ENCODE measurements at places on chromosomes 16 and 17.

GRCh38 chr17:67525239-67526135, 148.4 kb downstream of the PITPNC1 start:
- no peak for DNase-seq

GRCh38 chr17:81867991-81868673, 3.0 kb downstream of the ARHGDIA start:
- no peak for DNase-seq

DNA sequence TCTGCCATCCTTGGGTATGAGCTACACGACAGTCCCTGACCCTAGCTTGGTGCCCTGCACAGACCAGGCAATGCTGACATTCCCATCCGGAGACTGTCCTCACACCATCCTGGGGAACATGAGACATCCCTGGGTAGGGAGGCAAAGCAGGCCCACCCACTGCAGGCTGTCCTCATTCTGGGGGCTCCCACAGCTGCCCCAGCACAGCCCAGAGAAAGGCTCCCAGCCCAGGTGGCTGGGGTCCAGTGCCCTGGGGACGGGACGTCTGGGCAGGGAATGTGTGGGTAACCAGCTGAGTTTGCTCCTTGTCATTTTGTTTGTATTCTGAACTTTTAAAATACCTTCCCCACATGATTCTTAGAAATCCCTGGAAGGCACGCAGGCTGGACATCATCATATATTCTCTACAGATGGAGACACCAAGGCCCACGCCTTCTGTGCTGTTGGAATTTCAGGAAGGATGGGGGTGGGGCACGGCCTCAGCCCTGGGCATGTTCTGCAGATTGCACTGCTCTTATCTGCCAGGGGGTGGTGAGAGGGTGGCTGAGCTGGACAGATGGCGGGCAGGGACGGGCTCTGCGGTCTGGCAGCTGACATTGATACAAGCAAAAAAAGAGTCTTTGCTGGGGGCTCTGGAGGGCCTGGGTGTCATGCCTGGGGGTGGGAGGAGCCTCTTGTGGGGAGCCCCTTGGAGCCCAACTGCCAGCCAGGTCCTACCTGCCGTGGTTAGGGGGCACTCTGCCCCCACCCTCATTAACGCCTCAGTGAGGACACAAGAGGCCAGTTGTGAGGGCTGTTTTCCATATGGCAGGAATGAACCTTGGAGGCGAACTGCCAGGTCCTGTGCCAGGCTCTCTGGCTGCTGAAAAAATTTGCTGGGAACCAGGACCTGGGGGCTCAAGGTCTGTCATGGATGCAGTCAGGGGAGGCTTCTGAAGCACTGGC, 28.4 kb downstream of the LRRC75A start:
- DNase-seq: no peak

GRCh38 chr16:71413341-71413740, 28.5 kb downstream of the TLE7 start:
- DNase-seq: no peak

DNA sequence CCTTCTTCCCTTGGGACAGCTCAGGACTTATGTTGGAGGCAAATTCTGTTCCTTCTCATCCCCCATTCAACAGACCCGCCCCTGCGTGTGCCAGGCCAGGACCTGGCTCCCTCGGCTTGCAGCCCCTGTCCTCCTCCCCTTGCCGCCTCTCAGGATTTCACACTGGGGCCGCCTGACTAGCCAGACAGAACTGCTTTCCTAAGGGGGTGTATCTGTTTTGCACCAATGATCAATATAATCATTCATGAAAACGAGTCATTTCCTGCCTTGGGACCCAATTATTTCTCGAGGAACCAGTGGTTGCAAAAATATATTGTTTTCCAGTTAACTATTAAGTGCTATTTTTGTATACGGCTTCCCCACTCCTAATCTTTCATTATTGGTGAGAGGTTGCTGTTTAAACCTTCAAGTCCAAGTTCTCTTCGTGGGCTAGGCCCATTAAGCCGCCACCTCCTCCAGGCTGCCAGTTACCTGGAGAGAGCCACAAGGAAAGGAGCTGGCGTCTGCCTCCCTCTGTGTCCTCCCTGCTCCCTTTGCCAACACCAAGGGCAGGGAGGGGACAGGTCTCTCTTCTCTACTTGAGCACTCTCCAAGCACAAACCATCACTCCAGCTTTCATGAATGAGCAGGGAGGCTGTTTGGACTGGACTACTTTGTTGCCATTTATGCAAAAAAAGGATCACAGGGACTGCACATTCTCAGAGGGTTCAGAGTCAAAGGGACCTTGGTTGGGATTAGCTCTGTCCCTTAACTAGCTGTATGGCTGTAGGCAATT, 8.9 kb downstream of the DCAKD start:
- no peak for DNase-seq

- no peak for DNase-seq
These were observed 4.9 kb downstream of the TXNDC11 start for GRCh38 chr16:11737713-11738112.

All from HEK293T (cell line).